Karpas-422 (cell line): ENCODE measurements at places on chromosomes 4 and X.
A peak's percentile ranks its signal among the peaks of the same experiment; 100 is the strongest.

DNA sequence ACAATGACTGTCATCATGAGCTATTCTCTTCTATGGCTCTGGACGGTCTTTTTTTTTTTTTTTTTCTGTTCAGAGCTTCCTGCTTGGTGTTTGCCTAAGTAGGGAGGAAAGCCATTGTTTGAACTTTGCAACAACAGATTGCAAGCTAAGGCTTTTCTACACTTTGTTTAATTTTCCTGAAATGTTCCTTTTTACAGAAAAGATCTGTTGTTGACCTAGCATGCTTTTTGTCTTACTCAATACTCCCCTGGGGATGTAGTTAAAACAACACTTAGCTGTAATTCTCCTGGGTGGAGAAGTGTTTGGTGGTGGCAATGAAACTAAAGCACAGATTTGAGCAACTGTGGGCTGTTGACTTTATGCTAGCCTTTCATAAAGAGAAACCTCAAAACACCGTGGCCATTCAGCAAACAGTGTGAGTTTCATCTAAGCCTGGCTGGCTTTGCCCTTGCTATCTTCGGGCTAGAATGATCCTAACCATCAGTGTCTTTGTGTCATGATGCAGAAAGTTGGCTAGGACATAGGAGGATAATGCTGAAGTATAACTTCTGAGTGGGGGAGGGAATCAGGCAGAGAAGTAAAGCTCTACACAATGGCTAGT, 110.5 kb downstream of the ANXA3 start:
- no peak for DNase-seq

DNA sequence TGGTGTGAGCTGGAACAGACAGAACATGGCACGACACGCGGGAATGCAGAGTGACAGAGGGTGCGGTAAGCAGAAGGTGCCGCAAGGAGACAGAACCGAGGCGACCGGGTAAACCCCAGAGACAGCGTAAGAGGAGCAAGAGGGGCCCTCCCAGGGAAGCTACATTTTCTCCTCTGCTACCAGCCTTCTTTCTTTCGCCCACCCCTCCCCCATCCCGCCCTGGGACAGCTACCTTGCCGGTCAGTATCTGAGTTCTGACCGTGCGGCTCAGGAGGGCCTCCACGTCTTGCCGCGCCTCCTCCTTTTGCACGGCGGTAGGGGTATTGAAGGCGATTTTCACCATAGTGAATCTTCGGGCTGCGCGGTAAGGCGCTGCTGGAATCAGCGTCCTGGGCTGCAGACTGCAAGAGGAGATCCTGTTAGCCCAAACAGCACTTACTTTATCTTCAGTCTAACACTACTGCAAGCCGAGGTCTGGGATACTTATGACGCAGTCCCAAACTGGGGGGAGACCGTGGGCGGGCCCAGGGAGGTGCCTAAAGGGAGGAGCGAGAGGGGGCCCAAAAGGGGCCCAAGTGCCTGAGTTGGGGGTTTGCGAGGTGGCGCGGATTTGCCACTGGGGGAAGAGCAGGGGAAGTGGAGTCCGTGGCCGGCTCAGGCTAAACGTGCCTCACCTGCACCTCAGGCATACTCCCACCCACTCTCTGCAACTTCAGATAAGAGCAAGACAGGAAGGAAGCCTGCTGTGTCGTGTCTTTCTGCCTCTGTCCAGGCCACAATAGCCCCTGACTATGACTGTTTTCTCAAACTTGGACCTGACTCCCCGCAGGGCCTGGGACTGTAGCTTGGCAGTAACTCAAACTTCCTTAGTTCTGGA, at the start of gene ITM2A:
Gene ITM2A, minus strand, starts transcription at position 462 of the 877 bp plus-strand sequence. Its CDS starts 119 bp downstream, at position 343.
- DNase-seq: no peak

- peak; percentile 67 for DNase-seq
These were observed 30.6 kb downstream of the PCDH19 start for GRCh38 chrX:100379388-100379986.

- no peak for DNase-seq
These were observed 59.4 kb upstream of the HELT start for GRCh38 chr4:184958923-184959210.

DNA sequence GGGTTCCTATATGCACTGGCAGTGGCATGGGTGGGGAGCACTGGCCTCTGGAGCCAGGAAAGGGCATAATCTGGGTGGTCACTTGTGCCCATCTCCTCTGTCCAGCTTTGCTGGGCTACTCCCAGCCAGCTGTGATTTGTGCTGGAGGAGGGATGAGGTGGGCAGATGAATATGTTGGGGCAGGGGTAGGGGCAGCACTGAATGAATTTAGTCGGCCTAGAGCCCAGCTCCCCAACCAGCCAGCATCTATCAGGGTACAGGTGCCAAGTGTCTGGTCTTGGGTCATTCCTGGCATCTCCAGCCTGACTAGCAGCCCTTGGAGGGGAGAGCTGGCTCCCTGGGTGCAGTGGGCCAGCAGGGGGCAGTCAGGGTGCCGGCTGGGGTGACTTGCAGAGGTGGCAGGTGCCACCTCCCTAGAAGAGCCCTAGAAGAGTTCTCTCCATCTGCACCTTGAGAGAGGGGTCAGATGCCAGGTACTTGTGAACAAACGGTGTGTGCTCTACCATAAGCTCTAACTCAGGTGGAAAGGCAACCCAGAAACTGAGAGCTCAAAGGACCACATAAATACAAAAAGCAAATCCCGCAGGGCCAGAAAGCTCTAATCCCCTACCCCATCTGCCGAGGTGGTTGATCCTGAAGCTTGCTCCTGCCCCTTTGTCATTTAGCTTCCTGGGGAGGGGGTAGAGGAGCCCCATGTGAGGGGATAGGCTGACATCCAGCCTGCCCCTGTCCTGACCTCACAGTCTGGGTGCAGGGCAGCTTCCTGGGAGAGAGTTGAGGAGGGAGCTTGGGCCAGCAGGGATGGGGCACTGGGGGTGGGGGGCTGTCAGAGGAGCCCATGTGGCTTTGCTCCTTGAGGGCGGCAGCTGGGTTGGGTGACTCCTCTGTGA, 2.2 kb downstream of the SORCS2 start:
- peak; percentile 88 for DNase-seq
